ENCODE measurements at places on chromosomes 2 and 18.

DNA sequence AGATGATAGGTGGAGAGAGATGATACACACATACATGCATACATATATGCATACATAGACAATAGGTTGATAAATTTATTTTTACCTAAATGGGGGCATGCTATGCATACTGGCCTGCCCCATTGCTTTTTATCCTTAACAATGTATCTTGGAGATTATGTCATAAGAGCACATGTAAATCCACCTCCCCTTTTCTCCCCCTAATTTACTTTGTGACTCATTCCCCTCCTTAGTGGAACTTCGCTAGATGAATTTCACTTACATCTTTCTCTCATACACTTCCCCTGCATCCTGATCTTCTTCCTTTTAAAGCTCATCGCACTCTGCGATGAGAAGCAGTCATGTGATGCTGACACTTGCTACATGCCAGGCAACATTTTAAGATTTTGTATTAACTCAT, 223.6 kb downstream of the C1D start:
- DNase-seq: peak; percentile 49

GRCh38 chr2:184756885-184757284, 158.6 kb downstream of the ZNF804A start:
- DNase-seq: no peak

- DNase-seq: peak; percentile 100
These were observed 193.1 kb downstream of the SH3RF3 start for GRCh38 chr2:109322111-109322510.

GRCh38 chr2:216849987-216850386, 9.9 kb downstream of the TNP1 start:
- peak; percentile 13 for DNase-seq

DNA sequence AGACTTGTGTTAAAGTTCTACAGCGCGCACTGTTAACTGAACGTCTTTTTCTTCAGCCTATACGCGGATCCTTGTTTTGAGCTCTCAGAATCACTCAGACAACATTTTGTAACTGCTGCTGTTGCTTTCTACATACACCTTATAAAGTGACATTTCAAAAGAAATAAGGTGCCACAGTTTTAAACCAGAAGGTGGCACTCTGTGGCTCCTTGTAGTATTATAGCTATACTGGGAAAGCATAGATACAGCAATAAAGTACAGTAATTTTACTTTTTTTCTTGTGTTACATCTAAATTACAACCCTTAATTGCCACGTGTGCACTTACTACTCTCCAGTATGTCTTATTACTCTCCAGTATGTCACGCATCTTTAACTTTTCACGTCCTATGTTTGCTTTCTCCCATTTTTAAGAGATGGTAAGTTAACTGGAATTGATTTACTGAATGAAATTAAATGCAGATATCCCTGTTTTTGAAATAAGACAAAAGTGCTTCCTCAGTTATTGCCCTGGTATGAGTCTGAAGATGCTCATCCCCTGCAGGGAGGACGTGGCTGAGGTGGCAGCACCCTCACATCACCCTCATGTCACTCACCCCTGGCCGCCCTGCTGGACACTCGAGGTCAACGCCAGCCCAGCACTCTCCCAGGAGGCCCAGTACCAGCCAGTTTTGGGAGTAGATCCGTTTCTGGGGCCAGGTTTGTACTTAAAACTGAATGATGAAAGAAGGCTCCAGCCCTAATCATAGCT, 37.8 kb downstream of the GORASP2 start:
- DNase-seq: no peak

- DNase-seq: no peak
These were observed 89.6 kb upstream of the PPP1CB start for GRCh38 chr2:28662044-28662443.

- DNase-seq: no peak
These were observed 13.9 kb upstream of the RBMS1 start for GRCh38 chr2:160507464-160507863.

- DNase-seq: no peak
These were observed 45.0 kb downstream of the NBEAL1 start for GRCh38 chr2:203059567-203060240.

DNA sequence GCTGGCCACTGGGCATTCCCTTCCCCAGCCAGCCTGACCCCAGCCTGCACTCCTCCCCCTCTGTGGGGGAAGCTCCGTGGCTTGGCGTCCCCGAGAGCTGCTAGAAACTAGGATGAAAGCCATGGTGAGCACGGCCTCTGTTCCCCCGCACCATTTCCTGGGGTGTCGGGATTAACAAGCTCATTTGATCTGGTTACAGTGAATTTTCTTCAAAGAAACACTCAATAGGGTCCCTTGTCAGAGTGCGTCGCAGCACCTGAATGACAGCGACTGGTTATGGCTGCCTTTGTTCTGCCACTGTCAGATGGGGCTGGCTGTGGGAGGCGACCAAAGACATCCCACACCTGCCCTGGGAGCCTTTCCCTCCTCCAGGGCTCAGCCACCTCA, 7.7 kb upstream of the ALPI start:
- no peak for DNase-seq

DNA sequence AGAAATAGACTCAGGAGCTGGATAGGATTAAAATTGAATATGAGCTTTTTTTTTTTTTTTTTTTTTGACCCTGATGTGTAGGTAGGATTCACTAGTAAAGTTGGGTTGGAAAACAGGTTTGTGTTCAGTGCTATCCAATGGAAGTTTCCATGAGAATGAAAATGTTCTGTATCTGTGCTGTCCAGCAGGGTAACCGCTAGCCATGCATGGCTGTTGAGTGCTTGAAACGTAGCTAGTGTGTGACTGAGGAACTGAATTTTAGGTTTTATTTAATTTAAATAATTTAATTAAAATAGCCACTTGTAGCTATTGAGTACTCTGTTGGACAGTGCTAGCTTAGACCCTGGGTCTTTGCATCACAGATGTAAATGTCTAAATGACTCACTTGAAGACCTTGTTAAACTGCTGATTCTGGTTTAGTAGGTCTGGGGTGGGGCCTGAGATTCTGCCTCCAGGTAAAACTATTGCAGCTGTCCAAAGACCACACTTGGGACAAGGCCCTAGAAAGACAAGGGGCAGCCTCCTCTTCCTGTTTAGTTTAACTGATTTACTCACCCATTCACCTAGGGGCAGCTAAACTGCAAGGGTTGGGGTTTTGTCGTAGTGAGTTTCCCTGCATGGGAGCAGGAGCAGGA, 84.7 kb upstream of the STON1 start:
- DNase-seq: no peak

- DNase-seq: peak; percentile 70
These were observed 524 bp upstream of the SERTAD2 start for GRCh38 chr2:64654063-64654811.

DNA sequence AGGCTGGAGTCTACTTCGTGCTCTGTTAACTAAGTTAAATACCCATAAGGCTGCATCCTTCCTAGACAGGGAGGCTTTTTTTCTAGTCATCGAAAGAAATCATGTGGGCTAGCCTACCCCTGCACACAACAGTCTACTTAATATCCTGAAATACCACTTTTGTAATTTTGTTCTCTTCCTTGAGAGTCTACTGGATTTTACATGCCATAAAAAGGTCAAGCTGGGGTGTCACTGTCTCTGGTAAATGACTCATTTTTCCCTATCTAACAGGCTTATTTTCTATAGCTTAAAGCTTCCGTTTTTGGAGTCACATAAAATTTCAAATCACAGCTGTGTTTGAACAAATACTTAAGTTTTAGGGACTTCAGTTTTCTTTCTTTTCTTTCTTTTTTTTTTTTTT, 10.7 kb upstream of the STAM2 start:
- DNase-seq: no peak
